ENCODE measurements at places on chromosomes 7 and 10.

DNA sequence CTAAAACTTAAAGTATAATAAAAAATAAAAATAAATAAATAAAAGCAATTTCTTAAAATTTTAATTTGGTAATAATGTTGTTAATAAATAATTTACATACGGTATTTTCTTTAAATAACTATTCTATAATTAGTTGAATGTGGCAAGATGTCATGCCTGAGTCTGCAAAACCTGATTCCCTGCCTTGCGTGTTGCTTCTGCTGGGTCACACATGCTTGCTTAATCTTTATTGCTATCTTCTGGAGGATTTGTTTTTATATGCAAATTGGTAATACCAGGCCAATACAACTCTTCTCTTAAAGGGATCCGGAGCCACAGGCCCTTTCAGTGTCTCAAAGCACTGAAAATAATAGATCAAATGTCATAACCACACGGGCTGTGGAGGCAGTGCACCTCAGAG is 59.4 kb upstream of the ABCB5 start:
- no peak for DNase-seq

- no peak for DNase-seq
Observed at GRCh38 chr7:117227091-117227490, 95.8 kb downstream of the WNT2 start.

GRCh38 chr10:91838199-91838598 is 40.0 kb downstream of the TNKS2 start:
- no peak for DNase-seq

DNA sequence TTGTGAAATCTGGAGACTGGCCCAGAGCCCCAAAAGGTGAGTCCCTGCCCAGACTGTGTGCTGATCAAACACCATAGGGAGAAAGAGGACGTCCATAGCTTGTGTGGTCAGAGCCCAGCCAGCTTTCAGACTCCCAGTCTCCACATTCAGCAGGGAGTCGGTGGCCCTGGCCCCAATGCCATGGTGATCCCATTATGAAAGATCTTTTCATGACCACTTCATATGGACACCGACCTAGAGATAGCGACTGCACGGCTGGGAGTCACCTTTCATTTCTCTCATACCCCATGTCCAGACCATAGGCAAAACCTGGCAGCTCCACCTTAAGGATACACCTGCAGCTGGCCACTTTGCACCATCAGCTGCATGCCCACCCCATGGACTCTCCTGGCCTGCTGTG is 126.4 kb downstream of the ARHGAP22 start:
- DNase-seq = no peak

GRCh38 chr7:14414274-14414986 is 425.0 kb upstream of the ETV1 start:
- no peak for DNase-seq

- DNase-seq = peak; percentile 21
Observed at GRCh38 chr7:142391191-142391992, 133.5 kb upstream of the PRSS58 start.

DNA sequence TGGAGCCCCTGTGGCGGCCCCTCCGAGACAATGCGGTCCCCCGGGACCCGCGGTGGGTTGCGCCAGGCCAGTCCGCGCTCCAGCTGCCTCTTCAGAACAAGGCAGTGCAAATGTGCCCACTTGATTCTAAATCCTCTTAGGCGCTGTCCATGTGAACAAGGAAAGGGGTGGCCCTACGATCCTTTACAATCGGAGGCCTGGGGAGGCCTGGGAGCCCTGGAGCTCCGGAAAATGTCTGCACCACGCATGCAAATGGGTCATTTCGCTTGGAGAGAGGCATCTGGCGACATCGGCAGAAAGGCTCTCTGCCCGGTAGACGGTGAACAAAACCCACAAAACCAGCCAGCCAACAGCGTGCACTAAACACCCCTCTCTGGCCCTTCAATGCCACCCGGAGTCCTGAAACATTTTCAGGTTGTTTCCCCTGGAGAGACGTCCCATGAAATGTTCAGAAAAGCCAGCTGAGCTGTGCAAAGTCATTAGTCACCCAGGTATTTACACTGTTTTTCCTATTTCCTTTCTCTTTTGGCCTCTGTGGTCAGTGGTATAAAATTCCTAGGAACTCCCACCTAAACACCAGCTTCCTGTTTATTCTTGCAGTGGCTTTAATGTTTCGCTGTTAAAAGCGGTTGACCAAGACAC is 102.8 kb upstream of the ZNF438 start:
- DNase-seq = no peak

- no peak for DNase-seq
Observed at GRCh38 chr10:84825330-84825729, 496.9 kb downstream of the CCSER2 start.

- no peak for DNase-seq
Observed at GRCh38 chr10:60230892-60231291, 158.8 kb downstream of the ANK3 start.

- no peak for DNase-seq
Observed at GRCh38 chr10:48523820-48524758, 80.8 kb downstream of the ARHGAP22 start.

- no peak for DNase-seq
Observed at GRCh38 chr10:101630633-101630920, 42.5 kb downstream of the DPCD start.

- no peak for DNase-seq
Observed at GRCh38 chr7:157767506-157768197, 430.8 kb downstream of the DNAJB6 start.

DNA sequence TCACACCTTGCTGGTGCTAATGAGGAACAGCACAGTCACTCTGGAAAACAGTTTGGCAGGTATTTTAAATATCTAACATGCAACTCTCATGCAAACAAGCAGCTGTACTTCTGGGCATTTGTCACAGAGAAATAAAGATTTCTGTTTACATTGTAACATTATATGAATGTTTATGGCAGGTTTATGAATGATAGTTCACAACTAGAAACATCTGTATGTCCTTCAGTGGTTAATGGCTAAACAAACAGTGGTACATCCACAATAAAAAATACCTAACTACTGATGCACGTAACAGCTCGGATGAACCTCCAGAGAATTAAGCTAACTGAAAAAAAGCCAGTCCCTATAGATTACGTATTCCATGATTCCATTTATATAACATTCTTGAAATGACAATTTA is 109.6 kb downstream of the GPR37 start:
- DNase-seq = no peak

DNA sequence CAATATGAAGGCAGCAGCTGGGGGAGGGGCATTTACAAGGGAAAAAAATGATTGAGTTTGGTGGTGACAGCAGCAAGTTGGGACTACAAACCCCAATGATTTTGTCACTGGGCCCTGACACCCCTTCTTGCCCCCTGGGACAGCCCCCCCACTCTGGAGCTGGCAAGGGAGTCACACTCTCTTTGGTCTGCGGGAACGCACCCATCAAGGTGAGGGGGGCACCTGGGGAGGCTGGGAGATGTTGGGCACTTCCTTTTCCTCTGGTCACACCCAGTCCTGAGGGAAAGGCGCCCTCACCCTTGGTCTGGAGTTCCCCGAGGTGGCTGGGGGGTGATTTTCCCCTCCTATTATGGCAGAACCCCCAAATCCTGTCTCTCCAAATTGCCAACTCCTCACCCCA is 24.4 kb downstream of the EPHB4 start:
- no peak for DNase-seq

- DNase-seq = peak; percentile 53
Observed at GRCh38 chr10:102009801-102010425, 46.1 kb downstream of the ARMH3 start.

DNA sequence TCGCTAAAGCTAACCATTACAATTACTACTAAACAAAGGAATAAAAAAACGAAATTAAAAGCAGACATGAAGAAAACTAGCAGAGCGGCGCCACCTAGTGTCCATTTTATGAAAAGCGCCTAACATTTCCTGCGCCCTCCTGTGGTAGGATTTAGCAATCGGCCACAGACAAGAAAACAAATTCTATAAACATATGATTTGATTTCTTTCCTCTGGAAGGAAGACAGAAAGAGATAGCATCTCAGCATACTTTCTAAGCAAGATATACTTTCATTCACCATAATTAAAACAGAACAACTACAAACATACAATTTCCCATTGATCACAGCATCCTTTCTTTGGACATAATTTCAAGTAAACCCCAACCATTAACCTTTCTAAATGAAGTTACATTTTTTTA is 337.7 kb upstream of the NPVF start:
- DNase-seq = peak; percentile 63

GRCh38 chr7:9453521-9453920 is 1020.1 kb downstream of the NXPH1 start:
- no peak for DNase-seq

DNA sequence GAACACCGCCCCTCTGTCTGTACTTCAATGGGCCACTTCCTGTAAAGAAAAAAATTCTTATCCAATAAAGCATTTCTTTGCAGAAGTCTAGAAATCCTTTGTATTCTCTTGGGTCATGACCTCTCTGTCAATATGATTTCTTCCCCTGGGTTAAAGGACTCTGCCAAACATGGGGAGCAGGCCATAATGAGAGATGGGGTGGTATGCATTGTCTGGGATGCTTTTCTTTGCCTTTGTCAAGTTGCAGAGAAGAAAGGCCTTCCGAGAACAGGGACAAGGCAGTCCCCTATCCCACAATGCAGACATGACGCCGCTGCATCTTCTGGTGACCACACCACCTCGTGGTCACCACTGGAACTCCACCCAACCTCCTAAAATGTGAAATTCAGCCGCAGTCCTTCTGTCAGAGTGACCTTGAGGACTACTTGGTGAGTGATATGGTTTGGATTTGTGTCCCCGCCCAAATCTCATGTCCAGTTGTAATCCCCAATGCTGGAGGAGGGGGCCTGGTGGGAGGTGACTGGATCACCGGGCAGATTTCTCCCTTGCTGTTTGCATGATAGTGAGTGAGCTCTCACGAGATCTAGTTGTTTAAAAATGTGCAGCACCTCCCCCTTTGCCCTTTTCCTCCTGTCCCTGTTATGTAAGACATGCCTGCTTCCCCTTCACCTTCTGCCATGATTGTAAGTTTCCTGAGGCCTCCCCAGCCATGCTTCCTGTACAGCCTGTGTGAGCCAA is 15.2 kb upstream of the FRMPD2 start:
- peak; percentile 27 for DNase-seq
